ENCODE measurements at places on chromosomes 6 and 20. TPM values are rescaled to one million over a fixed set of nuclear protein-coding genes. Genes with fewer than 3 reads are reported as not detected.

The CCDC170 gene
- not detected for total RNA-seq

The PTGIS gene
- 15.1 TPM for total RNA-seq

The TMEM170B gene
- 1.7 TPM for total RNA-seq

The ASIP gene
- total RNA-seq: not detected

DNA sequence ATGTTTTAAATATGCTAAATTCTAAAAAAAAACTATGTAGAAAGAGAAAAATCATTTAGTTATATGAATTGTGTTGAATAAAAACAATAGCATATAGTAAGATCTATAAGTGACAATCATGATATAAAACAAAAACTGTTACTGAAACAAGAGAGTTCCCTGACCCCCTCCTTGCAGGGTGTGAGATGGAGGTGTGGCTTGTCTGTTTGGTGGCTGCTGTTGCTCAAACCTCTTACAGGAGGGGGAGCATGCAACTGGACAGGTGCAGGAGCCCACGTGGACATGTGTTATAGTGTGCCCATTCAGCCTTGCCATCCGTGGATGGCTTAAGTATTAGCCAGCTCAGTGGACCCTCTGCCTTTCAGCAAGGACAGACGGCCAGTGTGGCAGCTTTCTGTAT, 206.7 kb downstream of the MOXD1 start:
- H3K36me3 ChIP-seq: no peaks in the 10 kb centered on the region
- DNase-seq: no peak
- no peak overlapping the region for H3K4me3 ChIP-seq
- H3K27ac ChIP-seq: no peak overlapping the region

- H3K36me3 ChIP-seq: no peaks in the 10 kb centered on the region
- H3K4me1 ChIP-seq: no peaks in the 10 kb centered on the region
- H3K4me3 ChIP-seq: no peak overlapping the region
- H3K27ac ChIP-seq: no peak overlapping the region
- DNase-seq: no peak
- H3K27me3 ChIP-seq: peaks cover 33% of the 10 kb centered on the region
Observed at GRCh38 chr20:57553376-57554018, 7.4 kb upstream of the PCK1 start.

DNA sequence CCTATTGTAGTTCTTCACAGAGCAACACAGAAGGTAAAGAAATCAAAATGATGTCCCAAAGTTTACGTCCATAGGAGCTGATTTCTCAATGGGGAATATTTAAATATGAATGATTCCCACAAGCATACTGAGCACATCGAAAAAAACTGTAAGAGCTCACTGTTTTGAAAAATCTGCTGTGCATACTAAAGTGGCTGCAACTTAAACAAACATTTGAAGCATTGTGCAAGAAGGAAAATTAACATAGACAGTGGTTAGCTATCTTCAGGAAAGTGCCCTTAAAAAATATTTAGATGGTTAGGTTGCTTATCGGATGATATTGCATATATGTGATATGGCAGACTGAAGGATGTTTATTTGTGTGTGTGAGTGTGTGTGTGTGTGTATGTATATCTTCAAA, 747.6 kb downstream of the RFPL4B start:
- H3K4me3 ChIP-seq: no peak overlapping the region
- no peaks in the 10 kb centered on the region for H3K27me3 ChIP-seq
- DNase-seq: no peak
- H3K27ac ChIP-seq: no peak overlapping the region
- no peaks in the 10 kb centered on the region for H3K36me3 ChIP-seq
